Fibroblast of mammary gland (primary cell): ENCODE measurements at places on chromosomes 4 and X.

GRCh38 chr4:144357975-144358374 is 217.5 kb upstream of the GYPA start:
- DNase-seq: no peak

GRCh38 chr4:160510928-160511327 is 1408.0 kb downstream of the RAPGEF2 start:
- DNase-seq: peak; percentile 26

DNA sequence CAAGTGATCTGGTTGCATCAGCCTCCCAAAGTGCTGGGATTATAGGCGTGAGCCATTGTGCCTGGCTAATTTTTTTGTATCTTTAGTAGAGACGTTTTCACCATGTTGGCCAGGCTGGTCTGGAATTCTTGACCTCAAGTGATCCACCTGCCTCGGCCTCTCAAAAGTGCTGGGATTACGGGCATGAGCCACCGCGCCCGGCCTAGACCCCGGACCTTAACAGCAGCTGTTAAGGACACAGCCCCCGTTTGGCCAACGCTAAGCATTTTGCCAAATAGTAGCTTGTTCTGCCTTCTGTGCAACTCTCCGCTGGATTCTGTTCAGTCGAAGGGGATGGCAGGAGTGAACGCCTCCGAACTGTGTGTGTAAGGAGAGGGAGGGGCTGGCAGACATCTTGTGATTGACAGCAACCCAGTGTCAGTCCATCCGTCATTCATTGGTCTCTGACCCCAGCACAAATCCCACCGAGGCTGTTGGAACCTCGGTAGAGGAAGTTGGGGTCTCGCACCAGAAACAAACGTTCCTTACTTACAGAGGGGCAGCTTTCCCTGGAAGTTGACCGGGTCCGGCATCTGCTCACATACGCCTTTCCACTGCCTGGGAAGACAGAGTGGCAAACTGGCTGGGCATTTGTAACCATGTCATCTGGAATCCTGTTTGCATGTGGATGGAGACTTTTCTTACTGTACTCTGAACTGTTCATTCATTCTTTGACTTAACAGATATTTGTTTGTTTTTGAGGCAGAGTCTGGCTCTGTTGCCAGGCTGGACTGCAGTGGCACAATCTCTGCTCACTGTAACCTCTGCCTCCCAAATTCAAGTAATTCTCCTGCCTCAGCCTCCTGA is 69.4 kb downstream of the TRAPPC11 start:
- no peak for DNase-seq

DNA sequence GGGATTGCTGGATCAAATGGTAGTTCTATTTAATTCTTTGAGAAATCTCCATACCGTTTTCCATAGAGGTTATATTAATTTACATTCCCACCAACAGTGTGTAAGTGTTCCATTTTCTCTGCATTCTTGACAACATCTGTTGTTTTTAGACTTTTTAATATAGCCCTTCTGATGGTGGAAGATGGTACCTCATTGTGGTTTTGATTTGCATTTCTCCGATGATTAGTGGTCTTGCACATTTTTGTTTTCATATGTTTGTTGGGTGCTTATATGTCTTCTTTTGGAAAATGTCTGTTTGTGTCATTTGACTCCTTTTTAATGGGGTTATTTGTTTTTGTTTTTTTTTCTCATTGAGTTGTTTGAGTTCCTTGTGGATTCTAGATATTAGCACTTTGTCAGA is 75.3 kb upstream of the PUDP start:
- DNase-seq: no peak

DNA sequence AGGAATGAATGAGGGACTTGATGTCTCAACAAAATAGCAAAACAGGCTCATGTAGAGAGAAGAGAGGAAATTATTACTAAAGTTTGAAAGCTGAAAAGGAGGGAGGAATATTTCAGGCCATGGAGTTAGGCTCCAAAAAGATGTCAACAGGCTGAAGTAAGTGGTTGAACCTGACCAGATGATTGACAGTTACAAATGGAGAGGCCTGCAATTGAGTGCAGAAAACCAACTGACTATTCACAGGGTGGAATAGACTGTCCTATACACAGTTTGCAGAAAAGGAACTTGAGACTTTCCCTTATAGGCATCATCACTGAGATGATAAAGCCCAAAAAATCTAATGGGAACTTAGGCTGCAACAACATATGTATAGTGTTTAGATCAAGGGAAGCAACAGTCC is 233.3 kb downstream of the AR start:
- no peak for DNase-seq

- no peak for DNase-seq
Measured at GRCh38 chr4:186500721-186501304, 54.6 kb downstream of the MTNR1A start.

- no peak for DNase-seq
Measured at GRCh38 chrX:68343551-68343950, 89.7 kb downstream of the OPHN1 start.

GRCh38 chrX:154486396-154487207 is at the start of gene UBL4A:
Gene UBL4A (minus strand): TSS chrX:154486615. CDS start chrX:154486584, 31 bp downstream.
- DNase-seq: peak; percentile 36

- DNase-seq: peak; percentile 49
Measured at GRCh38 chr4:76811604-76812412, 86.1 kb downstream of the SOWAHB start.

DNA sequence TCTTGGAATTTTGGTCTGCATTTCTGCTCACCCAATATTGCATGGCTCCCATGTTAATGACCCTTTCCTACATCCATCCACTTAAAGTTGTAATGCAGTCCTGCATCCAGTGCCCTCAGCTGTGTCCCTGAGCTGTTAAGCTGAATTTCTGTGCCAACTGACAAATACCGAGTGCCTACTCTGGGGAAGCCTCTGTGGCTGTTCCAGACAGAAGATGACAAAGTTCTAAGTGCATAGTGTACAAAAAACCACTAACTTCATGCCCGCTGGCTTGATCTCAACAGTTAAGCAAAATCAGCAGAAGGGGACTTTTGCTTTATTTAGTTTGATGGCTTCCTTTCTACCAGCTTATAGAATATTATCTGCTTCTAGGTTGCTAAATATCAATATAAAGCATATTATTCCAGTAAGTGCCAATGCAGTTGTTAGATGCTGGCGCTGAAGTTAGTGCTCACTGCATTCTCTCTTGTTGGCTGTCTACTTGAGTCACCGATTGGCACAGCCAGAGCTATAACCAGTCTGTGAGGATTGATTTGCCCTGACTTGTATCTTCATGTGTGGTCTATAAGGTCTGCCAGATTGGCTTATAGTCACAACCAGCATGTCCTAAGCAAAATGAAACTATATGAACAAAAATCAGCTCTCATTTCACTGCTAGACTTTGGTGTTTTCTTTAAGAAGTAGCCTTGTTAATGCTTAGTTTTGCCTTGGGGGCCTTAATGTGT is 98.9 kb downstream of the KLHL8 start:
- peak; percentile 61 for DNase-seq

- no peak for DNase-seq
Measured at GRCh38 chr4:82900066-82900410, 497 bp upstream of the THAP9 start.

DNA sequence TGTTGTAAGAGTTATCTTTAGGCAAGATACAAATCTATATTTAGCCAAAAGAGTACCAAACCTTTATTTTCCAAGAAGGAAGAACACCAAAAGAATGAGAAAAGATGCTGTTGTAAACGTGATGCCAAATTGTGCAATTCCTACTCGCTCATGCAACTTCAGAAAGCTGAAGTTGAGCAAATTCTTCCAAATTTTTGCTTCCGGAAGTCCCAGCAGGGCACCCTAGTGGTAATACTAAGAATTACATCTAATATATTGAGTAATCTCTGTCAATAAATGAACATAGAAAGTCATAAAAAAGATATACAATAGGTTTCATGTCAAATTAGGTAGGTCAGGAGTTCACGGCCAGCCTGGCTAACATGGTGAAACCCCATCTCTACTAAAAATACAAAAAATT is 36.0 kb upstream of the SMARCAD1 start:
- DNase-seq: peak; percentile 4

- peak; percentile 63 for DNase-seq
Measured at GRCh38 chrX:24241822-24242648, 71.8 kb downstream of the SUPT20HL2 start.

- DNase-seq: no peak
Measured at GRCh38 chr4:112819729-112820128, 182.8 kb downstream of the LARP7 start.

DNA sequence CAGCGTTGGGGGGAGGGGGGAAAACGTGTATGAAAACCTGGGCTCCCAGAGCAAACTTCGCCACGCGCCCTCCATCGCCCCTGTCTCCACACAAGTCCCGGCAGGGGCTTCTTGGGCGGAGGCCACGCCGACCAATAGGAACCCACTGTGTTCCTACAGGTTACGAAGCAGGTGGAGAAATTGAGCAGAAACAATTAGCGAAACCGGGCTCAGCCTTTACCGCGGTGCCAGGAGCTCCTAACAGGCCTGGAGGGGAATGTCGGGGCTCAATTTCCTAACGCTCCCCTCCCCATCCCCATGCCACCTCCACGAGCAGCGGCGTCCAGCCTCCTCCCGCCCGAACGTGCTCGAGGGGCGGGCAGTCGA is 589 bp upstream of the KIT start:
- no peak for DNase-seq

DNA sequence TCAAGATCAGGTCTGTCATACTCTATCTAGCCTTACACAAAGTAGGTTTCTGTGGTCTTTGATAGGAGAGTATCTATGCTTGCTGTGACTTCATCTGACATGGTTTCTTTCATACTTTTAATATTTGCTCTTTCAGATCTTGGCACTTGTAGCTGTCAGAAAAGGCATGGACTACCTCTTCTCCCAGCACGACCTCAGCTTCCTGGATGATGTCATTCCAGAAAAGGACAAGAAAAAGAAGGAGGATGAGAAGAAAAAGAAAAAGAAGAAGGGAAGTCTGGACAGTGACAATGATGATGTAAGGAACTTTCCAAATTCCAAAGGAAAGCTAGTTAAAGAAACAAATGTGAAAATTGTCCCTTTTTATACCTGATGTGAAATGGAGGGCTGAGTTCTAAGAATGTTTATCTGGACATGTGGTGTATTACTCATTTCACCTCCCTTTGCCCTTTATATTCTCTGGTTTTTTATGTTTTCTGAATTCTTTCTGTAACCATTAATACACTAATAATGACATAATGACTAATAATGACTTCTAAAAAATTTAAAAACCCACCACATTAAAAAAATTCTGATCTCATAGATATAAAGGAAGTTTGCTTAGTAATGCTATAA is 221.2 kb downstream of the SLC4A4 start:
- peak; percentile 33 for DNase-seq

DNA sequence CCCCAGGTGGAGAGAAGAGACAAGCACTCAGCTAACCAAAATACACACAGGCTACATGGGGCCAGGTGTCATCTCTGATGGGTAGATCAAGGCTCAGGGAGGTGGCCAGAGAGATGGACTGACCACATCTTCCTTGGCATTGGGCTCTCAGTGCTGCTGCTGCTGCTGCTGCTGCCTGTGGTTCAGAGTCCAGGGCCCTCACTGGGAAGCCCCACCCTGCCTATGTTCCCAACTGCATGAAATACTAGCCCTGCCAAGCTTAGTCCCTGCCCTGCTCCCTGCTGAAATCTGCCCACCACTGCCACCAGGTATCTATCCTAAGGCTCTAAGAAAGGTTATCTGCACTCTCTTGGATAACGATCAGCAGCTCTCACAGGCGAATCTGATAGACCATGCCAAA is 118.7 kb downstream of the EFHC2 start:
- no peak for DNase-seq

- DNase-seq: no peak
Measured at GRCh38 chr4:8345946-8346814, 76.6 kb downstream of the HTRA3 start.

GRCh38 chr4:27145597-27145996 is 285.0 kb downstream of the STIM2 start:
- DNase-seq: peak; percentile 56

DNA sequence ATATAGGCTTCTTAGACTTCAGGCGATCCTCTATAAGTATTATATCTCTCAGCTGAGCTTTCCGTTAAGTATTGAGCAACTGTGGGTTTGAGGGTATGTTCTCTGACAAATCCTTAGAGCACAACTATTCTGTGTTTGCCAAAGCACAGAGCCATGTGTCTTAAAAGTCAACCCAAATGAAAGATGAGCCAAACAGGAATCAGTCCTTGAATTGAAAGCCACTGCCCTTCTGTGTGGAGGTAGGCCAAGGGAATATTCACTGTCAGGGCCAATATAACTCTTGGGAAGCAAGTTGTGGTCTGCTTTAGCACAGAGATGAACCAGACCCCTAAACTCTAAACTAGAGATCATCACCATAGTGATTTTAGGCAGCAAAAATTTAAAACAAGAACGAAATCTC is 164.0 kb downstream of the STAG2 start:
- peak; percentile 25 for DNase-seq

- no peak for DNase-seq
Measured at GRCh38 chrX:7378406-7378805, 230.5 kb upstream of the PUDP start.

- no peak for DNase-seq
Measured at GRCh38 chr4:104591510-104591911, 96.8 kb upstream of the CXXC4 start.

DNA sequence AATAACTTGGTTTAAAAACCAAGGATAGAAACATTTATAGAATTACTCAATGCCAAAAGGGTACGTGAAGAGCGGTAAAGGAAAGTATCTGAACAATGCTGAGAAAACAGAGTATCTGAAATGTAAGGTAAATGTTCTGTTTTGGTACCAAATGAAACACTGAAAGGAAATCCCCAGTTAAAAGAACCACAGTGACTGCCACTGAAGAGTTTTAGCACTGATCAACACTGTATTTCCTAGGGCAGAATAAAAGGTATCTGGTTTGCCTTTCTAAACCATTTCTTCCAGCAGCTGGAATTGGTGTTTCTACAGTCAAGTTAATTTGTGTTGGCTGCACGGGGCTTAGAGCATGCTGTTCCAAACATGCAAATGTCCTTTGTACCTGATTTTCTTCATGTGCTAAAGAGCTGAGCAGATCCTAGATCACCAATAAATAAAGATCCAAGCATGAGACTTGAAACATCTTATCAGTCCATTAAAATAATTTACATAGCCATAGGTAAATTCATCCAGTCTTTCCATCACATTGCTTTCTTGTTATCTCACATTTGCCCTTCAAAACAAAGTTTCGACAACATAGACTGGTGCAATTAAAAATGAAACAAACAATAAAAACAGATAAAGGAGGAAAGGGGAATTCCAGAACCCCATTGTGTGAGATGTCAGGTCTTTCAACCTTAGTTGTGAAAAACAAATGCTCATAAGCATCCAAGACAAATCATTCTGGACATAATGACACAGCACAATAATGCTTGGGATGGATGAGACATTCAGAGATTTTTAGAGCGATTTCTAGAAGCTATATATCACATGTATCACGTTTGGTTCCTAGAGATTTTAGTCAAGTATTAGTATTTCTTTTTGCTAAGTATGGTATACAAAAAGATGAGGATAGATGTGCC is 38.6 kb downstream of the MFAP3L start:
- no peak for DNase-seq
